ENCODE measurements at places on chromosomes 2 and 18. TPM values are rescaled to one million over a fixed set of nuclear protein-coding genes. Genes with fewer than 3 reads are reported as not detected.

MYOM1 gene
- total RNA-seq, result 0.59 TPM

LYG2 gene
- not detected for total RNA-seq

MYO7B gene
- total RNA-seq, result 0.15 TPM

AFF3 gene
- 1.1 TPM for total RNA-seq

EPHA4 gene
- total RNA-seq, result 2.0 TPM

FOXD4L1 gene
- total RNA-seq, result 0.17 TPM

CRYGD gene
- not detected for total RNA-seq

LIPG gene
- 0.13 TPM for total RNA-seq

ZBTB7C gene
- 0.04 TPM for total RNA-seq

EVX2 gene
- total RNA-seq, result not detected

ERFE gene
- total RNA-seq, result 0.08 TPM

HNMT gene
- total RNA-seq, result not detected

CMPK2 gene
- 0.84 TPM for total RNA-seq

LONRF2 gene
- 0.08 TPM for total RNA-seq

SH2D6 gene
- 0.36 TPM for total RNA-seq

All from activated CD8-positive, alpha-beta memory T cell treated with anti-CD3 and anti-CD28 coated beads for 36 hours (primary cell).